ENCODE measurements at places on chromosomes 13 and 19.

DNA sequence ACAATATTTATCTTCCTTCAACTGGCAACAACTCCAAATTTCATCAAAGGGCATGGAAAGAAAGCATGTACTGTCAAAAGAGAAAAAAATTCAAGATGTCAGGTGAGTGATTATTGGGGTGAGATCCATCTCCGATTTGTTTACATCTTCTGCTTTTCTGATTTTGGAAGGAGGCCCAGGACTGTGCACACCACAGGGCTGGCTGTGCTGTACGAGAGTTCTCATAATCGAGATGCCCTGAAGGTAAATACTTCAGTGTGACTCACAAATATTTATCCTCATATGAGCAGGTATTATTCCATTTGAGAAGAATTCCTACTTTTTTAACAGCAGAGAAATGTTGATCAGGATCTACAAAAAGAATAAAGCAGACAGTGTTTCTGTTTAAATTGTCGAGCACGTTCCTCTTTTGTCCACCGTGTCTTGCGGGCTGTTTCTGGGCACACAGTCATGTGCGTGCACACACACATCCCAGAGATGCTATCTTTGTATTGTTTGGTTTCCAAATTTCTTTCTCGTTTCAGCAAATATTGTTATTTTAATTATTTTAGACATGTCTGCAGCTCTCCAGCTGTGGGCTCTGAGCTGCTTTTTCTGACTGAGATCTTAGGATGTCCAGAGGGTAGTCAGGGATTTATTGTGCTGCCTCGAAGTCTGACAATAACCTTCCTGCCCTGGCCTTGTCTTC, 103.8 kb downstream of the KL start:
- DNase-seq = no peak

GRCh38 chr19:8826371-8826770, 5.7 kb downstream of the ZNF558 start:
- DNase-seq = no peak

DNA sequence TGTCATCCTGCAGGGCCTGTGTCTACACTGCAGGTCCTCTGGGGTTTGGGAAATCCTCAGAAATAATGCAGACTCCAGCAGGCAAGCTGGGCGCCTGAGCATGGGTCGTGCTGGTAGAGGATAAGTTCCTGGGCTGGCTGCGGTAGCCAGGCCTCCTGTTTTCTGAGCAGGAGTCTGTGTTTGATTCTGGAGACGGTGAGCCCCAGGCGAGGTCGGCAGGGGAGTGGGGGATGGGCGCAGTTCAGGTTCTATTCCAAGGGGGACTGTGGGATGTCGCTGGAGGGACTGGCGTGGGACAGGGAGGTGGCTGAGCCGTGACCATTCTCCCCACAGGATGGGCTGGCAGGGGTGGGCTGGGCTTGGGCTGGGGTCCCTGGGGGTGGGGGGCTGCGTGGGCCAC, 154.7 kb downstream of the KDM4B start:
- DNase-seq = no peak

DNA sequence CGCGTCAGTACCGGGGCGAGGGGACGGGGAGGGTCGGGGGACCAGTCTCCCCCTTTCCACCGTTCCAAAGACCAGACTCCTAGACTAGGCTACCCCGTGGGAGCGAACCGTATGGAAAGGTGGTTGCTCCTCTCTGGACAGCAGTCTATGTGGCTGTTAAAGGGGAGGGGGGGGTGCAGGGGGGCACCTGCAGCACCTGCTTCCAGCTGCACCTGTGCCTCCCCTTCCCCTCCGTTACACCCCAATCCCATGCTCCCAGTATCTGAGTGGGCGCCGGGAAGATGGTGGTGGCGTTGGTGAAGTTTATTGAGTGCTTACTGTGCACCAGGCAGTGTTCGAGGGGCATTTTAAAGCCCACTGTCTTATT, 557 bp downstream of the ZNF524 start:
- DNase-seq = peak; percentile 41

DNA sequence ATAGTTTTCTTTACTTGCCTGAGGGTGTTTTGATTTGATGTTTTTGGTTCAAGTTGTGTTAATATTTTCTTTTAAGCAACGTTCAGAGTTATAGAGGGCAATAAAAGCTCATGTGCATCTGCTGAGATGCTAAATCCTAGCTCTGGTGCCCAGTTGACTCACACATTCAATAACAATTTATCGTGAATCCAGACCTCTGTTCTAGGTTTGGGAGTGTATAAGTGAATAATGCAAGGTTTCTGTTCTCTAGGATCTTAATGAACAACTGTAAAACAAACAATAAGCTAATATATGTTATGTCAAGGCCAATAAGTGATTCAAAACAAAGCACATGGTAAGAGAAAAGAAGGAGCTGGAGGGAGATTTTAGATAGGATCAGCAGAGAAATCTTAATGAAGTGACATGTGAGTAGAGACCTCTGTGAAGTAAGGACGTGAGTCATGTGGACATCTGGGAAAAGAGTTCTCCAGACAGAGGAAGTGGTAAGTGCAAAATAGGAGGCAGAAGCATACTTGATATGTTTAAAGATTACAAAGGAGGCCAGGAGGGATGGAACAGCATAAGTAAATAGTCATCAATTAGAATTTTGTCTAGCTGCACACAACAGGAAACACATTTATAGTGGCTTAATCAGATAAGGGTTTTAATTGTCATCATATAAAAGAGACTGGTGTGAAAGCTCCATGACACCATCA, 278.5 kb upstream of the HTR2A start:
- DNase-seq = no peak
